ENCODE measurements at places on chromosomes 3 and 15.

DNA sequence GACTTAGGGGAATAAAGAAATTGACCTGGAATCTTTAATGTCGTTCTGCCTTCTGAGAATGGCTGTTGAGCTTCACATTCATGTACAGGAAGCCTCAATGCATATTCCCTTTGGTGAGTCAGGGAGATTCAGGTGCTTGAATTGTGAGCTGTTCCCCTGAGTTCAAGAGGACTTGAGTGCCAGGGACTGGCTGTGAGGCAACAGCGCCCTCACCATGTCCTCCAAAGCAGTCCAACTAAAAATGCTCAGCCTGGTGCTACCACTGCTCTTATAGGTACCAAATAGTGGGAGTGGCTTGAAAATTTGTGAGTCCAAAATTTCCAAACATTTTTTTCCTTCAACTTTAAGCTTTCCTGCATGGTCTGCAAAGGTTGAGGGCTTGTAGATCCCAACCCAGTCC is 54.1 kb downstream of the LEO1 start:
- DNase-seq, result no peak

- no peak for DNase-seq
Observed at GRCh38 chr15:68774120-68774519, 46.6 kb downstream of the ANP32A start.

GRCh38 chr15:44489464-44489863 is 47.5 kb upstream of the EIF3J start:
- DNase-seq, result no peak

- no peak for DNase-seq
Observed at GRCh38 chr15:29225534-29226234, 43.9 kb downstream of the NSMCE3 start.

GRCh38 chr3:172061724-172062184 is 22.4 kb downstream of the FNDC3B start:
- no peak for DNase-seq

- DNase-seq, result no peak
Observed at GRCh38 chr3:21798356-21799088, 47.5 kb upstream of the ZNF385D start.

GRCh38 chr3:81218023-81218422 is 543.4 kb downstream of the GBE1 start:
- no peak for DNase-seq

GRCh38 chr15:57100136-57100539 is 181.7 kb downstream of the TCF12 start:
- no peak for DNase-seq

- no peak for DNase-seq
Observed at GRCh38 chr3:190534386-190534785, 20.5 kb downstream of the IL1RAP start.

GRCh38 chr3:139357899-139358298 is 14.1 kb downstream of the MRPS22 start:
- DNase-seq, result no peak

DNA sequence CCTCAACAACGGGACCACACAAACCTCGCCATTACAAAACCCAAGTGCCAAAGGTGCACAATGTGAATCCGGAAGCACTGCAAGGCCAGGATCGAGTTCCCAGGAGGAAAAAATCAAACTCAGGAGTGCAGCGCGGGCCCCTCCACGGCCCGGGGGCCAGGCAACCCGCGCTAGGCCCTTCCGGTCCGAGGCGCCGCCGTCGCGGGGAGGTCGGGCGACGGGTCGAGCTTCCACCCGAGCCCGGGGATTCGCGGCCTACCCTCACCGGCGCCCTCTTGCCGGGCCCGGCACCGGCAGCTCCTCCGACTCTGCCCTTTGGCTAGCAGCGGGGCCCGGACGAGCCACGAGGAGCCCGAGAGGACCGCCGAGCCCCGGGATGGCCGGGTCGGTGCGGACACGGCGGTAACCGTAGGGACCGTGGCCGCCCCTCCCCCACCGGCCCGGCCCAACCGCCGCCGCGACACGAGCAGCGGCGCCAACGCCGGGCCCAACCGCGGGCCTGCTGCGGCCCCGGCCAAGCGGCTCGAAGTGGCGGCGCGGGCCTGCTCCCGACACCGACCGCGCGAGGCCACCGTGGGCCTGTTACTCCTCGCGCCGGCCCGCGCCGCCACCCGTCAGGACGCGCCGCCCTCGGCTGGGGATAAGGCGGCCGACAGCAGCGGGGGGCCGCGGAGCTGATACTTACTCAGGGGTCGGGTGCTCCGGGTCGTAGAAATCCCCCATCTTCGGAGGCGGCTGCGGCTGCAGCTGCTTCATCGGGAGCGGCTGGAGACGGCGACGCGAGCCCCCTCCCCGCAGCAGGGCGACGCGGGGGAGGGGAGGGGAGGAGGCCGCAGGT is 525 bp downstream of the SETD2 start:
- DNase-seq, result no peak

DNA sequence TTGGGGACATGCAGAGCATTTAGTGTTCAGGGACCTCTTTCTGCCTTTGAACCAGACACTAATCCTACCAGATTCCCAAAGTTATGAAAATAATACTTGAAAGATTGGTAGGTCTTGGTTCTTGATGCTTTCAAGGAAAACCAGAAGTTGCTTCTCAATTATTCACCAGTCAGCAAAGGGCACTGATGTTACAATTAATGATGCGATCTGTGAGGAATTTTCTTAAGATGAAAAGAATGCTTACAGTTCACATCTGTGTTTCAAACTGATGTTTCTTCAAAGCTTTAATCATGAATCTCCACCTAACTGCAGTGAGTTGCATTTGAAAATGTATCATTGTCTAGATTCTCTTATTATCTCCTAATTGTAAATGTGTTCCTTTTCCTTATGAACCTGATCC is 161.0 kb downstream of the NAALADL2 start:
- no peak for DNase-seq

DNA sequence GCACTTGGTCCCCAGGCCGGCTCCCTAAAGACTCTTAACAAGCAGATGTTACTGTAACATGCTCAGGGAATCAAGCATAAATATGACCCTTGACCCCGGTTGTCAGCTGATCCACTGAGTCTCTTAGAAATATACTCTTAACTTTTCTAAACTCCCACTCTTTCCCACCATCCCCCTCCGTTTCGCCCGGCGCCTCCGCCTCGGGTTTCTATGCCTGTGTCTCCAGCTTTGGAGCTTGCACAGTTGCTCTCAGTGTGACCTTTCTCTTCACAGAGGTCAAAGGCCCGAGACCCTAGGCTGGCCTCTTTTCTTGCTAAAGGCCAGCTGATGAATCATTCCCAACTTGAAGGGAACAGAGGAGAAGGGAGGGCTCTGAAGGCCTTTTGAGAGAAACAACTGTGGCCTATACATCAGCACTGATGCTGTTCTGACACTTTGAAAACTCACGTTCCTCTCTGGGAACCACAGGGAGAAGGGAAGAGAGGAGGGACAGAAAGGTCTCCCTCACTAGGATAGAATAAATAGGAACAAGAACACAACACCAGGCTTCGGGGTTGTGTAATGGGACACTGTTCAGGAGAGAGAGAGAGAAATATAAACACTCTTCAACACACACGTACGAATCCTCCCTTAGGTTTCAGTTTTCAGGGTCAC is 484.5 kb upstream of the NR2F2 start:
- DNase-seq, result no peak

- no peak for DNase-seq
Observed at GRCh38 chr3:191753196-191753595, 292.2 kb downstream of the PYDC2 start.

GRCh38 chr3:184248454-184249411 is at the start of gene ALG3:
ALG3 (minus strand) TSS chr3:184248962; CDS start chr3:184248940, 22 bp downstream.
- peak; percentile 78 for DNase-seq

GRCh38 chr3:66836363-66837152 is 161.5 kb upstream of the KBTBD8 start:
- DNase-seq, result no peak

GRCh38 chr3:7309641-7310102 is 448.8 kb downstream of the GRM7 start:
- DNase-seq, result no peak

- DNase-seq, result no peak
Observed at GRCh38 chr3:32780735-32781210, 37.0 kb upstream of the TRIM71 start.

DNA sequence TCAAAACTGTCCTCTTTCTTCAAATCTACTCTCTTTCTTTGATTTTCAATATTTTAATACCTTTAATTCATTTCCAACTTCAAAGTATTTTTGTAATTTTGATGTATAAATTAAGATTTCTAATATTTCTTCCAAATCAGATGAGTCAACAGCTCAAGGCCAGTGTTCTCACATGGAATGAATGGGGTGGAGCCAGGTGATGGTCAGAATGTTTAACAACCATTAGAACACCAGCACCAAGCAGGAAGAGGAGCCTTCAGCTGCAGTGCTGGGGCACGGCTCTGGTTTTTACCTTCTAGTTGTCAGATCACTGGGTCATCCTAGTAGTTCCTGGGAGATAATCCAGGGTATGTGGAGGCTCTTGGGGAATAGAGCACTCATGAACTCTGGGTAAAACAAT is 494.5 kb upstream of the PDZRN3 start:
- DNase-seq, result no peak

GRCh38 chr3:38618343-38618742 is 31.1 kb downstream of the SCN5A start:
- no peak for DNase-seq

DNA sequence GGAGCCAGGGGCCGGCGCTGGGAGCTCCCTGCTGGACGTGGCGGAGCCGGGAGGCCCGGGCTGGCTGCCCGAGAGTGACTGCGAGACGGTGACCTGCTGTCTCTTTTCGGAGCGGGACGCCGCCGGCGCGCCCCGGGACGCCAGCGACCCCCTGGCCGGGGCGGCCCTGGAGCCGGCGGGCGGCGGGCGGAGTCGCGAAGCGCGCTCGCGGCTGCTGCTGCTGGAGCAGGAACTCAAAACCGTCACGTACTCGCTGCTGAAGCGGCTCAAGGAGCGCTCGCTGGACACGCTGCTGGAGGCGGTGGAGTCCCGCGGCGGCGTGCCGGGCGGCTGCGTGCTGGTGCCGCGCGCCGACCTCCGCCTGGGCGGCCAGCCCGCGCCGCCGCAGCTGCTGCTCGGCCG is 1.5 kb downstream of the SMAD6 start:
- no peak for DNase-seq

- no peak for DNase-seq
Observed at GRCh38 chr3:6448011-6448410, 412.9 kb upstream of the GRM7 start.

DNA sequence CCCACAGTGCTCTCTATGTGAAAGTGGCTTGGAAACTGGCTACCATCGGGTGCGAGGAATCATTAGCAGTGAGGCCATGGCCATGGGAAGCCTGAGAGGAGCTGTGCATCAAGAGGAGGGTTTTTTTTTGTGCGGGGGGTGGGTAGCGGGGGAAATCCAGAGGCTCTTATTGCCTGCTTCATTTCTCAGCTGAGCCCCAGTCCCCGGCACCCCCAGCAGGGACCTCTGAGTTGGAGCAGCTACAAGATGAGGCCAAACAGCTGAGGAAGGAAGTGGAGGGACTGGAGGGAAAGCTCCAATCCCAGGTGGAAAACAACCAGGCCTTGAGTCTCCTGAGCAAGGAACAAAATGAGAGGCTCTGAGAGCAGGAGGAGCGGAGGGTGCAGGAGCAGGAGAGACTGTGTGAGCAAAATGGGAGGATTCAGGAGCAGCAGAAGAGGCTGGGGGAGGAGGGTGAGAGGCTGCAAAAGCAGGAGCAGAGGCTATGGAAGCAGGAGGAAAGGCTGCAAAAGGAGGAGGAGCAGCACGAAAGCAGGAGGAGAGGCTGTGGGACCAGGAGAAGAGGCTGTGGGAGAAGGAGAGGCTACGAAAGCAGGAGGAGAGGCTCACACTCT is 76.7 kb downstream of the ADAMTS7 start:
- no peak for DNase-seq

DNA sequence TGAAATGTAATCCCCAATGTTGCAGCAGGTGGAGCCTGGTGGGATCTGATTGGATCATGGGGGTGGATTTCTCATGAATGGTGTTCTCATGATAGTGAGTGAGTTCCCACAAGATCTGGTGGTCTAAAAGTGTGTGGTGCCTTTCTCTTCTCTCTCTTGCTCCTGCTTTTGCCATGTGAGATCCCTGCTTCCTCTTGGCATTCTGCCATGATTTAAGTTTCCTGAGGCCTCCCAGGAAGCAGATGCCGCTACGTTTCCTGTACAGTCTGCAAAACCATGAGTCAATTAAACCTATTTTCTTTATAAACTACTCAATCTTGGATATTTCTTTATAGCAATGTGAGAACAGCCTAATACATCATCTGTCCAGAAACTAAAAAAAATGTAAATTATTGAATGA is 298.3 kb downstream of the MEX3B start:
- DNase-seq, result no peak

DNA sequence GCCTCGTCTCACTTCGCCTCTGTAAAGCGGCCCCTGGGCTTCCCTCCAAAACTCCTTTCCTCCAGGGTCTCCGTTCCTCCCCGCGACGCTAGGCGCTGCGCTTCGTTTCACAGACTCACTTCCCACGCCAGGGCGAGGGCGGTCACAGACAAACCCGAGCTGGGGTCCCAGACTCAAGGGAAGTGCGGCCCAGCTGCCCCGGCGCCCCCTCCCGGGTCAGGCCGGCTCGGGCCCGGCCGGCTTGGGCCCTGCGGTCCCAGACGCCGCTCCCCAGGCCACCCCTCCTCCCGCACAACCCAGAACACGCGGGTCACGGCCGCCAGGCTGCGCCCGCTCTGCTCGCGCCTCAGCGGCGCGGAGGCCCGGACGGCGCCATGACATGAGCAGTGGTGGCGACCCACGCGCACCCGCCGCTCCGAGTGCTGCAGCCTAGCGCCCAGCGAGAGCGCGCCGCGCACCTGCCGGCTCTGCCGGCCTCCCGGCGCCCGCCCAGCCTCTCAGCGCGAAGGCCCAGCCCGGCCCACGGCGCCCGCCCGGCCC is 547 bp downstream of the NUP210 start:
- no peak for DNase-seq

DNA sequence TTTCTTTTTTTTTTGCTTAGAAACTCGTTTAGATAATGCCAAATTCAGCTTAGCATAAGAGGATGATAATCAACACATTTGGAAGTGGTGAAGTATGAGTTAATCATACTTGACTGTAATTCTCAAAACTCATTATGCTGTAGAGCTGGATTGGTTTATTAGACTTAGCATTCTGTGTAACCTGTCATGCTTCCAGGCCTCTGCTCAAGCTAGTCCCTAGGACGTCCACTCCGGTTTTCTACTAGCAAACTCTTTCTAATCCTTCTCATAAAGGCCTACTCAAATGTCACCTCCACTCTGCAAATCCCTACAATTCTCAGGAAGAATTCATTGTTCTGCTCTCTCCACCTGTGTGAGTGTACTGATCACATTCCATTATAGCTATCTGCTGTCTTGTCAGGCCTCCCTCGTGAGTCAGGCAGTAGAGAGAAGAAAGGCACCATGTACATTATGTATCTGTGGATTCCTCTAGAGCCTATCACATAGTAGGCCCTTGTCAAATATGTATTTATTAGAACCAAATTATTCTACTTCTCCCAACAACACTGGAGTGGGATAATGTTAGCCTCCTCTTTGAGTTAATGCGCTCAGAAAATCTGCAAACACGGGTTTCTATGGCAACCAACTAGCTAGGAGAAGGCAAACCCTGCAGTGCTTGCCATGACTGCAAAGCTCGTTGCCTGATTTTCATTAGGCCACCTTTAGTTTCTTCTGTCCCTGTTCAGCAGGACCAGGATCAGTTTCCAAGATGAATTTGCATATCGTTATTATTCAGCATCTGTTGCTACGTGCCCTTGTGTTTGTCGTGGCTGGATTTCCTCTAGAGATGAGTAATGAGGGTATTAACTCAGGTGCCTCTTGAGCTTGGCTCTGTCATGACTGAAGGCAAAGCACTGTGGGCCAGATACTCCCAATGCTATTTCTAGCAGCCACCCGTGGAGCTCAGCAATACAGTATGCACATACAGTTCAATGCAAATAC is 30.7 kb downstream of the ATP13A5 start:
- no peak for DNase-seq

Data from D721Med (cell line).